ENCODE measurements at places on chromosomes 7 and 10.

GRCh38 chr7:2107386-2108070 lies 125.2 kb downstream of the MAD1L1 start:
- no peak for DNase-seq

GRCh38 chr10:121527690-121528089 lies 70.6 kb downstream of the FGFR2 start:
- no peak for DNase-seq

- no peak for DNase-seq
Measured at GRCh38 chr7:151896086-151896485, 19.2 kb upstream of the PRKAG2 start.

DNA sequence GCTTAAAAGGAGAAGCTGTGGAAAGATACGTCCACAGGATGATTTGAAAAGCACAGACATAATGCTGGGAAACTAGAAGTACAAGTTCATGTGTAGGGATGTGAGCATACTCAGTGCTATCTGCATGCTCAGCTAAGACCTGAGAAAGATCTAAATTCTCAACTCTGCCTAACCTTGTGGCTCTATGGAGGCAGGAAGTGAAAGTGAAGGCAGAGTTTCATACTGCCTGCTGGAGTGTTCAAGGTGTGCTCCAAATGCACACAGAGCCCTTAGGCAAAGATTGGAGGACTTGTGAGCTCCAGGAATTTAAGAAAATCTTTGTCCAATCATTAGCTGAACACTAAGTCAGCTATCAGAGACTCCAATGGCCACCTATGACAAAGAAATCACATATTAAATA lies 190.9 kb downstream of the RNLS start:
- no peak for DNase-seq

GRCh38 chr7:111931958-111932357 lies 274.2 kb downstream of the DOCK4 start:
- no peak for DNase-seq
